D341Med (cell line): ENCODE measurements at places on chromosomes 13 and 19.

DNA sequence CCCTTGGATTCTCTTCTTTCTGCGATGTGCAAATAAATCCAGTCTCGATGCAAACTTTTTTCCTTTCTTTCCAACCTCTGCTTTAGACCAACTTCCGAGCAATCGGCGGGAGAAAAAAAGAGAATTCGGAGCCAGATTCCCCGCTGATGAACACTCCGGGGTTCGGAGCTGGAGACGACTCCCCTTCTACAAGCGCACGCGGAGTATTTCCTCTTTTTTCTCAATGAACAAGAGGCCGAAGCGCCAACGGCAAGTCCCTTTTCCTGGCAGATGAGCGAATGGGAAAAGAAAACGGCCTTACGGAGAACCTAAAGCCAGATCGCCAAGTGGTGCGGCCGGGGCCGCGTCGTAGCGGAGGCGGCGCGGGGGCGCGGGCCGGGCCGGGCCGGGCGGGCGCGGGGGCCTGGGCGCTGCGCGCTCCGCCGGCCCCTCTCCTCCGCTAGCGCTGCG lies 250 bp downstream of the SPRY2 start:
- no peak for DNase-seq

GRCh38 chr13:48496271-48497161 lies 36.4 kb downstream of the RCBTB2 start:
- no peak for DNase-seq

GRCh38 chr19:32294871-32295438 lies 50.5 kb upstream of the ZNF507 start:
- DNase-seq: no peak

DNA sequence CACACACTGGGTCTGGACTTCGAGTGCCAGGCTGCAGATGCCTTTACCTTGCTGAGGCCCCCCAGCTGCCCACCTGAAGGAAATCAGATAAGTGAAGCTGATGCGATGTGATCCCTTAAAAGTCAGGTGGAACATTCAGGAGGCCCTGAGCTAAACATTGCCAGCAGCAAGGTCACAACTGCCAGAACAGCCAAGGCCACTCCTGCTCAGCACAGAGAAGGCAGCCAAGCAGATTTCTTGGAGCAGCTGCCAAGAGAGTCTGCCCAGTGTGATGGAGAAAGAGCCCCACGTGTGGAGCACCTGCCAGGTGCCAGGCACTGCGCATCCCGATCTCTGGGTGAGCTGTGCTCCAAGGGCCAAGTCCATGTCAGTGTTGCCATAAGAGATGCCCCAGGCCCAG lies 20.6 kb upstream of the UQCRFS1 start:
- no peak for DNase-seq
